Neuronal stem cell (in vitro differentiated cells): ENCODE measurements at places on chromosomes 4 and X.

GRCh38 chrX:38807873-38808272, 6.6 kb downstream of the MID1IP1 start:
- DNase-seq = no peak

- DNase-seq = no peak
These were observed 250.4 kb downstream of the GPM6A start for GRCh38 chr4:175561696-175562095.

DNA sequence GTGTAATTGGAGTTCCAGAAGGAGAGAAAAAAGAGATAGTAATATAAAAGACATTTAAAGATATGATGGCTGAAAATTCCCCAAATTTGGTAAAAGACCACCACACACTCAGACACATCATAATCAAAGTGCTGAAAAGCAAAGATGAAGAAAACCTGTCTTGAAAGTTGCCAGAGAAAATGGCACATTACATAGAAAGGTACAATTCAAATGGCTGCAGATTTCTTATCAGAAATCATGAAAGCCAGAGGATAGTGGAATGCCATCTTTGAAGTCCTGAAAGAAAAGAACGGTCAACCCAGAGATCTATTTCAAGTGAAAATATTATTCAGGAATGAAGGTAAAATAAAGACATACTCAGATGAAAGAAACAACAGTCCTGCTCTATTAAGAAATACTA, 29.3 kb upstream of the PAGE4 start:
- no peak for DNase-seq

DNA sequence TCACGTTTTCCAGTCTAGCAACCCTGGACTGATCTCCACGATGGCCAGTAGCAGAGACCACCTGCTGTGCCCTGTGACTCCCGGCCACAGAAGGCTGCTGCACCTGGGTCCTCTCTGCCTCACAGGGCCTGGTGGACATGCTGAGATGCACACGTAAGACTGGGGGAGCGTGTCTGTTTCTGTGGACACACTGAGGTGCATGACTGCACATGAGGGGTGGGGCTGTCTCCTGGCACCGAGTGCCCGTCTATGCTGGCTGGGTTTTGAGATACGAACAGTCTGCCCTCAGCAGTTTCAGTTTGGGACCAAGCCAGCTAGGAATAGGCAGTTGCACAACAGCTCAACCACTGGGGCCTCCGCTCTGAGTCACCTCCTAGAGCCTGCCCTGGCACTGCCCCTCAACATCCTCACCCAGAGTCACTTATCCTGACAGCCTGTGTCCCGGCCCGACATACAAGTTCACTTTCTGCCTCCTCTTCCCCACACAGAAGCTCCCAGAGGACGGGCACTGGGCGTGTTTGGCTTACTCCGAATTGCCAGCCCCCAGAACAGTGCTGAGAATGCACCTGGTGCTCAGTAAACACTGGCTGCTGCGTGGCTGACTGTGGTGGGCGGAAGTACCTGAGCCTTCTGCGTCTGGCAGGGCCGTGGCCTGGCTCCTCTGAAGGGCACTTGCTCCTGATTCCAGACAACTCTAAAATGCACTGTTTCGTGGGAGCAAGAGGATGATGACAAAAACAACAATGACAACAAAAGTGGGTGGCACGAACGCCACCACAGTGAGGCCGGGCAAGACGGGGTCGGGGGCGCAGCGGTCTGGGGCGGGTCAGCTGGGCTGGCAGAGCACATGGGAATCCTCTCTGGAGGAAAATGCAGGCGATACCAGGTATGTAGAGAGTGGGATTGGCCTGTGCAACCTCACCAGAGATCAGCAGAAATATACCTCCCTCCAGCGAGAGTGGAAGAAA, 30.9 kb downstream of the RNF212 start:
- no peak for DNase-seq

- DNase-seq = no peak
These were observed 181.0 kb upstream of the MAMLD1 start for GRCh38 chrX:150182161-150182560.

GRCh38 chr4:1463927-1464540, 57.8 kb upstream of the NKX1-1 start:
- DNase-seq = no peak

DNA sequence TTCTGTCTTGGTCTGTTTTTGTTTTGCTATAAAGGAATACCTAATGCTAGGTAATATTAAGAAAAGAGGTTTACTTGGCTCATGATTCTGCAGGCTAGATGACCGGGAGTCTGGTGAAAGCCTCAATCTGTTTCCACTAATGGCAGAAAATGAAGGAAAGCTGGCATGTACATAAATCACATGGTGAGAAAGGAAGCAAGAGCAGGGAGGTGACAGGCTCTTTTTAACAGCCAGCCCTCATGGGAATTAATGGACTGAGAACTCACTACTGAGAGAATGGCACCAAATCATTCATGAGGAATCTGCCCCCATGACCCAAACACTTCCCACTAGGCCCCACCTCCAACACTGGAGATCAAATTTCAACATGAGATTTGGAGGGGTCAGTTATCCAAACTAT, 27.6 kb downstream of the SATL1 start:
- DNase-seq = no peak

- no peak for DNase-seq
These were observed 427.9 kb downstream of the SPRY1 start for GRCh38 chr4:123824524-123824923.

DNA sequence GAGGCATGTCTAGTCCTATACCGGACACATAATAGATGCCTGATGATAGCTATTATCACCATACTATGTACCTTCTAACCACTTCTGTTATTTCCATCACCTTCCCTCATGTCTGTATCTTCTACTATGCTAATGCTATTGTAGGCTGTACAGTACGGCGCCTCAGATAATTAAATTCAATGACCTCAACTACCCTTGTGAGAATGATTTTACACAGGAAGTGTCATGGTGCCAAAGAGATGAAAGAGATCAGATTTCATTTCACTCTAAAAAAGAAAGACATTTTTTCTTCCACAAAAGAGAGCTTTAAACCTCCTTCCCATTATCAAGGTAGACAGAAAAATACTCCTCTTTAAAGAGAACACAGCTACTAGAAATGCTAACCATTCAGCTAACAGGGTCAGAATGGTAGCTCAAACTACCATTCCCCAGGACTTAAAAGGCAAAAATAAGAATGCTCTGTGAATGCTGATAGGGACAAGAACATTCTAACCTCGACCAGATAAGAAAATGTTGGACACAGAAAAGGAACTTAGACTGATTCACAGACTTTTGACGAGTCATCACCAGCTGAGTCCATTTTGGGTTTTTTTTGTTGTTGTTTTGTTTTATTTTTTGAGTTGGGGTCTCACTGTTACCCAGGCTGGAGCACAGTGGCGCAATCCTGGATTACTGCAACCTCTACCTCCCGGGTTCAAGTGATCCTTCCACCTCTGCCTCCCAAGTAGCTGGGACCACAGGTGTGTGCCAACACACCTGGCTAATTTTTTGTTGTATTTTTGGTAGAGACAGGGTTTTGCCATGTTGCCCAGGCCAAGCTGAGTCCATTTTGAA, 99.2 kb upstream of the RAPGEF2 start:
- DNase-seq = no peak

DNA sequence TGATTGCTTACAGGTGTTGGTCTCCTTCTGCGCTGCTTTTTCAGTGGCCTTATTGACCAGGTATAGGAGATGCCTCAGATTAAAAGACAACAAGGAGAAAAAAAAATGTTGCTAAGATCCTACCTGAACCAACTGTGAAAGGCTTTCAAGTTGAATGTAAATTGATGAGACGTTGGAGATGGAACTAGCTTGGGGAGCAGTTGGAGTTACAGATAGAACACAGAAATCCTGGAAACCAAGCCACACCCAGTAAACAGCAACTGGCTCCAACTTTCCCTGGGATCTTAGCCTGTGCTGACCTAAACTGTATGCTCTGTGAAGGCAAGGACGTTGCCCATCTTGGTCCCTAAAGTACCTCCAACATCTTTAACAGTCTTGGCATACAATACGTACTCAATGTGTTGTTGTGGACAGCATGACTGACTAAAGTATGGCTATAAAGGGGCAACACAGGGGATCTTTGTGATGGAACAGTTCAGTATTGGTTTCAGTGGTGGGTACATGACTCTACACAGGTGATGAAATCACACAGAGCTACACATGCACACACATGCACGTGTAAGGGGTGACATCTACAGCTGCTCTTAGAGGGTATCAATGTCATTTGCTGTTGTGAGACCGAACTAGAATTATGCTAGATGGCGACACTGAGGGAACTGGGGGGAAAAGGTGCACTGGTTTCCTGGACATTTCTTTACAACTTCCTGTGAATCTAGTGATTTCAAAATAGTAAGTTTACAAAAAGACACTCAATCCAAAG, 22.3 kb downstream of the GAB3 start:
- no peak for DNase-seq

- DNase-seq = no peak
These were observed 148.7 kb upstream of the RASGEF1B start for GRCh38 chr4:81620442-81620841.

DNA sequence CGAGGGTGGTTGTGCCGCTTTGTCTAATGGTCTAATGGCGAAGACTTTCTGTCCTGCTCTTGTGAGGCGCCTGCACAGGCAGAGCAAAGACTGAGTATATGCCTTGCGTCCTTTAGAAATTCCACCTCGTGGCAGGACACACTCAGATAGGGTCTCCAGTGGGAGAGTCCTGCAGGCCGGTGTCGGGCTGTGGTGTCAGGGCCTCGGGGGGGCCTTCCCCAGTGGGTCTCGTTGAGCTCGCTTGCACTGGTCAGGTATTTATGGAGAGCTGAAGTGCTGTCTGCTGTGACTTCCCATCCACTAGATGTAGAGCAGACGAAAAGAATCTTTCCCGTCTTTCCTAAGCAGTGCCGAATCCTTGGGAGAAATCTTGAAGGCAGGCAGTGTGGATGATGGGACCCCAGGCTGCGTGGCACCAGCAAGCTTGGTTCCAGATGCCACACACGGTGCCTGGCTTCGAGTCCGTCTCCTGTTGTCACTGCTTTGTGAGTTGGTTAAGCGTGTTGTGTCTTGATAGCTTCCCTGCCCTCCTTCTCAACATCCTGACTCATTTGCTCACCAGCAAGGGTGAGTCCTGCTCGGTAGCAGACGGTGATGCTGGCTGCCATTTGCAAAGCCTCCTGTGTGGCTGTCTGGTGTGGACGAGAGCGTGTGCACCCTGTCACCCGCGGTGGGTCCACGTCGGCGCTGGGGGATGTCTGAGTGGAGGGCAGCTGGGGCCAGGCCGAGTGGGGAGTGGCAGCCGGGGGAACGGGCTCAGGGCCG, 20.5 kb downstream of the MAEA start:
- no peak for DNase-seq
